Stimulated activated CD8-positive, alpha-beta memory T cell treated with anti-CD3 and anti-CD28 coated beads, Interleukin-7, amount 100 ng/mL, for 1 hour (primary cell): ENCODE measurements at places on chromosomes 13 and 19.

GRCh38 chr19:19661141-19661674 lies 2.3 kb downstream of the ATP13A1 start:
- DNase-seq: no peak

GRCh38 chr19:50377051-50377461 lies 799 bp downstream of the NR1H2 start:
- DNase-seq: no peak

DNA sequence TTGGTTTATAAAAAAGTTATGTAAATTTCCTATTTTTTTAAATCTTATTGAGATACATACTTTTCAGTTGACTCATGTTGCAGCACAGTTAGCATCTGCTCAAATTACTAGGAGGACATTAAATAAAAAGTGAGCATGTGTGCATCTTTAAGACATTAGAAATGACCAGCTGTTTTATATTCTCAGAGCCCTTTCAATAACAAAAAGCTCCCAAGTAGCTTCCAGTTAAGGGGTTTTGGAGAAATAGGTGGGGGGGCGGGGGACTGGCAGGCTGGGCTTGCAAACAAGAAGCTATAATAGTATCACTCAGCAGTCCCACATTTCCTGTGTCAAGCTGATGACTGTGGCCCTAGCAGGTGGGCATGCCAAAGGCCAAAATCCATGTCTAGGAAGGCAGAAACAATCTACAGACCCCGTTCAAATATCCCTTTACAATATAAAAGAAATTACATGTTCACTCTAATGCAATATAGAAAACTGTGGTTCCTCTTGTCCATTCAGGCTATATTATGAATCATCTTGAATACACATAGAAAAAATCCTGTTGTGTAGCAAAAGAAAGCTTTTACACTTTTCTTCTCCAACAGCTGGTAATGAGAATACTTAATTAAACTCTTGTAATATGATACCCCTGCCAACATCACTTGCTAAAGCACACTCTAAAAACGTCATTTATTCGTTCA lies 1713.2 kb upstream of the SLC10A2 start:
- no peak for DNase-seq

GRCh38 chr13:98305670-98306069 lies 128.6 kb upstream of the RNF113B start:
- DNase-seq: no peak

DNA sequence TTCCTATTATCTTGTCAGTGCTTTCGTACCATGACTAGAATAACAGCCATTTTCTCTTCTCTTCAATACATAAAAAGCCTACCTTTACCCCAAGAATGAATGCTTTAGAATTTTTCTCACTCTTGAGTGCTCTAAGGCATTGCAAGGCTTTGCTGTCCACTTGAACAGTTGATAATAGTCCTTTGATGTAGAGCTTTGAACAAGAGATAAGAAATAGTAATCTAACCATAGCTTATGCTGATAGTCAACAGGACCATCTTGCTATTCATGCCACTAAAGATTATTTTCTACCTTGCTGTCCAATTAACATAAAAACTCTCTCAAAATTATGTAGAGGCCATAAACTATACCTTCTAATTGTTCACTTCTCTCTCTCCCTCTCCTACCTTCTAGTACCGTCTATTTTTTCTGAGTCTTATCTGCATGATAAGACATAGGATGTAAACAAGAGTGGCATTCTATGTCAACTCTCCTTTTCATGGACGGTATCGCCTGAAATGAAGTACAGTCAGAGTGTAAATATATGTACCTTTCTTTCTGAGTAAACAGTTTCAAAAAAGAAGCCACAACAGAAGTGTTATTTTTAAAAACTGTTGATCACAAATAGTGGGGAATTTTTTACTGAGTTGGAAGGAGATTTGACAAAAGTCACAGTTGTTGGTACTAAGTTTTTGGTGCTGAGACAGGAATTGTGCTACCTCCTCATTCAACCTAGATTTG lies 297.9 kb downstream of the NDFIP2 start:
- DNase-seq: no peak

- DNase-seq: no peak
Observed at GRCh38 chr19:10920781-10921180, 7.7 kb downstream of the YIPF2 start.

DNA sequence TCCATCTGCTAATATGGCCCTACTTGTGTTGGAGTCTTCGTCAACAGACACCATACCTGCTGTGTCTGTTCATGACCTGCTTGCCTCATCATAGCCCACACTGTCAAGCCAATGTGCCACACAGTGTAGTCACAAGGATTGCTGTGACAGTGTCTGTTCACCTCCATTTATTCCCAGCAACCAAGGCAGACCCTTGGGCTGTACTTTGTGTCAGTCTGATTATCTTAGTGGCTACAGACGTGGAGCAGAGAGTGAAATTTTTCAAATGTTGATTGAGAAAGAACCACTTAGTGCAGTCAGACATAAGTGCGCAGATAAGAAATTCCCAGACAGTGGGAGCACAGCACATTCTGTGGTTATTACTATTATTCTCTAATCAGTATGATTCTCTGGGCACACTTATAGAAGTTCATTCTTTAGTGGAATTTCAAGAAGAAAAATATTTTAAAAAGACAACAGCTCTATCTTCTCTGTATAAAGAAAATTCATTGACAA lies 184.6 kb downstream of the GPC6 start:
- DNase-seq: no peak

GRCh38 chr13:45113233-45114224 lies 6.8 kb upstream of the GTF2F2 start:
- DNase-seq: no peak

- DNase-seq: no peak
Observed at GRCh38 chr19:43525836-43526771, 897 bp downstream of the ETHE1 start.

GRCh38 chr13:111893607-111894443 lies 173.1 kb upstream of the SOX1 start:
- no peak for DNase-seq

GRCh38 chr19:55189403-55189835 lies 9.3 kb upstream of the SYT5 start:
- no peak for DNase-seq

- no peak for DNase-seq
Observed at GRCh38 chr13:106696140-106696539, 128.2 kb upstream of the ARGLU1 start.

GRCh38 chr13:97124915-97125809 lies 97.0 kb upstream of the MBNL2 start:
- no peak for DNase-seq

- no peak for DNase-seq
Observed at GRCh38 chr13:29427937-29428309, 167.6 kb downstream of the SLC7A1 start.

DNA sequence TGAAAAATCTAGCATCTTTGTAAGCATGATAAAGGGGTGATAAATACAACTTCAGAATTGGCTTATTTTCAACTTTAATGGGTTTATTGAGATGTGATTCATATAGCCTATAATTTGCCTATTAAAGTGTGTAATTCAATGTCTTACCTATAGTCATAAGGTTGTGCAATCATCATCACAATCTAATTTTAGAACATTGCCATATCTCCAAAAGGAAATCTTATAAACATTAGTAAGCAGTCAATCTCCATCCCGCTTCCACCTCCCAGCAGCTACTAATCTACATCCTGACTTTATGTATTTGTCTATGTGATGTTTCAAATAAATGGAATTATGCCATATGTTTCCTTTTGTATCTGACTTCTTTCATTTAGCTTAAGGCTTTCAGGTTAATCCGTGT lies 145.2 kb upstream of the KLHL1 start:
- DNase-seq: no peak

DNA sequence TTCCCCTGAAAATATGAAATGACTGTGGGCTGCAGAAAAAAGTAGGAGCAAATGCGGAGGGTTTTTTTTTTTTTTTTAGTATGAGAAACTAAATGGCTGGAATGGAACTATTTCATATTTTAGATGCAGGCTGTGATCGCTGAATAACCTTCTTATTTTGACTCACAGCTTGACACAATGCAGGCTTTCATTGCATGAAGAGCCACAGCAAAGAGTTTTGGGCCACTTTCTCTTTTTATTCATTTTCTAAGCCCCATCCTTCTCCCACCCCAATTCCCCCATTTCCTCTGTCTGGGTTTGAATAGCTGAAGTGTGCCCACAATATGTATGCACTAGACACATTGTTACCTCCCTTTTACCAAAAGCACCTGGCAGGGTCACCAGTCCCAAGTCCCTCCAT lies 125.9 kb downstream of the COG6 start:
- DNase-seq: no peak

DNA sequence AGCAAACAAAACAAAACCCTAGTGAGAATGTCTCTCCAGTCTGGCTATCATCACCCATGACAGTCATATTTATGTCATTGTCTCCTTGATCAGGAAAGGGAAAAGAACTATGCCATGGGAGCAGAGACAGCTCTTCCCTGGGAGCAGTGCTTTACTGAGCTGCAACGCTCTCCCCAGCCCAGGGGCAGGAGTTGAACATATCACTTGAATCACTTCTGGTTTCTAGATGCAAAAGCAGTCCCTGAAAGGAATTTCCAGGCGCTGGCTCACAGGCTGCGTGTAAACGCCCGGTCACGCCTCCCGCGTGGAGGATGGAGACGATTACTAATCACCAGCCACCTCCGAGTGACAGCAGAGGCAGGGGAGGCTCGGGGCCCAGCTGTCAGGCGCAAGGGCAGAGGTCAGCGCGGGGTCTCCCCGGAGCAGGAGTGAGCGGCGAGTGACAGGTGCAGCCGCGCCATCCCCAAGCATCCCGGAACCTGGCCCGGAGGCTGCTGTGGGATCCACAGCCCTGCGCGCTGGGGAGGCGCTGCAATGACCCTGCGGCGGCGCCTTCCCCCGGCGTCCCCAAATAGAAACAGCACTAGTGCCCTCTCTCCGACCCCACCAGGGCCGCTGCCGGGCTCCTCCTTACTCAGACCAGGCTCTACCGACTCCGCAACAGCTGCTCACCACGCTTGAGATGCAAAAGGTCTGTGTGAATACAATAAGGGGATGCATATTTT lies 23.5 kb upstream of the DCLK1 start:
- DNase-seq: no peak

GRCh38 chr13:113813749-113814434 lies 50.0 kb downstream of the GAS6 start:
- no peak for DNase-seq

GRCh38 chr13:46015366-46015765 lies 37.2 kb downstream of the ZC3H13 start:
- no peak for DNase-seq

DNA sequence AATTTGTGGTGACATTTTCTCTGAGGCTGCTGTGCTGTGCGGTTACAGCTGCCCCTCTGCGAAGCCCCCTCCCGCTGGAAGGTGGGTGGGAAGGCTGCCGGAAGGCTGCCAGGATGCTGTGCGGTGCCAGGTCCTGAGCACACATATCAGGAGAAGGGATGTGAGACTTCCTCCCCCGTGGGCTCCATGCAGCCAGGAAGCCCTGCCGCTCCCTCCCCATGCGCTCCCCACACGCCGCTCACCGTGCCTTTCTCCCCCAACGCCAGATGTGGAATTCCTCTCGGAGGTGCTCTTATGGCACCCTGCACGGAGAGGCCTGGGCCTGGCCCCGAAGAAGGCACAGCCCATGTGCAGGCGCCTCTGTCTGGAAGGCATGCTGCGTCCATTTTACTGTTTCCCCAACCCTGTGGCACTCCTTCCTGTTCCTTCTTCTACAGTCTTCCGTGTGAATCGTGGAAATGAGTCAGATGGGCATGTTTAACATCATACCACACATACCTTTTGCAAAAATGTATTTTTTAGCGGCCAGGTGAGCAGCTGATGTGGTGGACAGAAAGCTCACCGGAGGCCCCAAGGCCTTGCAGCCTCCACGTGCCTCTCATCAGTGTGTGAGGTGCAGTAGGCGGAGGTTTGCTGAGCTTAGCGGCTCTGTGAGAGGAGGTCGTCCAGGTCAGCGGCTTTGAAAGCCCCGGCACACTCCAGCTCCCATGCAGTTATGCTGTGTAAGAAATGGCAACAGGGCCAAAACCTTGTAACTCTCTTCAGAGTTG lies 88.0 kb downstream of the ATP11A start:
- no peak for DNase-seq

- DNase-seq: no peak
Observed at GRCh38 chr19:31613683-31614219, 264.5 kb upstream of the TSHZ3 start.

DNA sequence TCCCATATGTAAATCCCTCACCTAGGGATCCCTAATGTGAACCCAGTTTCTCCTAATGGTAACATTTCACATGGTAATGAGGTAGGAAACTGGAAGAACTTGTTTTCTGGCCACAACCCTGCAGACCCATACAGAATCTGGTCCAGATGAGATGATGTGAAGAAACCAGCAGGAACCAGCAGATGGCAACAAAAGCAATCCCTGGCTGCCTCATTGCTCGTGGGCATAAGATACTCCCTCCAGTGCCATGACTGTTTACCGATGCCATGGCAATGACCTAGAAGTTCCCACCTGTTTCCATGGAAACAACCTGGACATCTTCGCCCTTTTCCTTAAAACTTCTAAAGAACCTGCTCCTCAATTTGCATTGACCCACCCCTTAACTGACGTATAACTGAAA lies 1.4 kb upstream of the CD209 start:
- DNase-seq: no peak

DNA sequence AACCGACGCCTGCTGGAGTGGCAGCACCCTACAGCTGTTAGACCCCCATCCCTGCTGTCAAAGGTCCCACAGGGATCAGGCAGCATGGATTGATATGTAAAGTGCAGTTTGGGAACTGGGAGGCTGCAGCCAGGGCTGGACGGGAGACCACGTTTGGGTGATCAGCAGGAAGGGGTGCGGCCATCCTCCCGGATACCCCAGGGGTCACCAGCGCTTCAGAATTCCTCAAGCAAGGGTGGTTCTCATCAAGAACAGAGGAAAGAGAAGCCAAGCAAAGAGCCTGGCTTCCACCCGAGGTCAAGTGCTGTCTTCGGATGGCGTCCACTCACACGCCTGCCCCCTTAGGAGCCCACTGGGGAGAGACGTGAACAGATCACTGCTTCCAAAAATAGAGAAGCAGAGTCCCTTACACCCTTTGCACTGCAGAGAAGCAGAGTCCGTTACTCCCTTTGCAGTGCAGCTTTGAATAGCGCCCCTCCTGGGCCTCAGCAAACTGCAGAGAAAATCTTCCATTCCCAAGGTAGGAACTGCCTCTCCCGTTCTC lies 35.5 kb downstream of the DHRS12 start:
- no peak for DNase-seq

DNA sequence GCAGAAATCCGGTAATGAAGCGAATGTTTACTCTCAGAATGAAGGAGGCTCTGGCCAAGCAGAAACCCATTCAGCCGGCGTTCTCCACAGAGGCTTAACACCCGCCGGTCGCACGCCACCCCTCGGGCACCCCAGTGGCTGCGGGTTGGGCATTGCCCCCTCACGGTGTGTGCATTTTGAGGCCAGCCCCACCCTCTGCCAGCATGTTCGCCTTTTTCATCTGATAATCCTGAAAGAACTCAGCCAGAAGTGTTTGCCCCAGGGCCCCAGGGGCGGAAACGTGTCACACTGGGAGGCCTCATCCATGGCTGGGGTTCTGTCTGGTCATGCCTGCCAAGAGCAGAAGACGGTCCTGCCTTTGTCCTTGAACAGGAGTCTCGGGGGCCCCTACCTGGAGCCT lies 34.2 kb downstream of the COMP start:
- DNase-seq: no peak
